ENCODE measurements at places on chromosomes 13 and 19.
A peak's percentile ranks its signal among the peaks of the same experiment; 100 is the strongest.

DNA sequence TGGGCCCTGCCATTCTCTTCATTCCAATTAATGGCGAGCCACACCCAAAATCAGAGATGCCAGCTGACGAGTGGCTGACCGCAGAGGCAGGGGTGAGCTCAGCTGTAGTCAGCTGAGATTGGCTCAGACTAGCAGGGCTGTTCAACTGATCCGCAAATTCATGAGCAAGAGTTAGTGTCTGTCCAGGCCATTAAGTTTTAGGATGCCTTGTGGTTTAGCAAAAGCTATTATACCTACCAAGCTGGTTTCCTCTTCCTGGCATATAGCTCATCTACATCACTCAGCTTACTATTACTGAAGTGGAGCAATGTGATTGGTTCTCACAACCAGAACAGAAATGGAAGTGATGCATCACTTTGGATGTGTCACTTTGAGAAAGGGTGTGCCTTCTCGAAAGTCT is 148.7 kb downstream of the NALCN start:
- no peaks in the 10 kb centered on the region for H3K36me3 ChIP-seq
- no peak overlapping the region for H3K27ac ChIP-seq
- DNase-seq: no peak

- H3K27ac ChIP-seq: no peak overlapping the region
- peaks cover 9% of the 10 kb centered on the region for H3K36me3 ChIP-seq
- no peaks in the 10 kb centered on the region for H3K4me1 ChIP-seq
- no peak overlapping the region for H3K4me3 ChIP-seq
- no peaks in the 10 kb centered on the region for H3K27me3 ChIP-seq
Measured at GRCh38 chr19:33467851-33468250, 53.7 kb downstream of the PEPD start.

DNA sequence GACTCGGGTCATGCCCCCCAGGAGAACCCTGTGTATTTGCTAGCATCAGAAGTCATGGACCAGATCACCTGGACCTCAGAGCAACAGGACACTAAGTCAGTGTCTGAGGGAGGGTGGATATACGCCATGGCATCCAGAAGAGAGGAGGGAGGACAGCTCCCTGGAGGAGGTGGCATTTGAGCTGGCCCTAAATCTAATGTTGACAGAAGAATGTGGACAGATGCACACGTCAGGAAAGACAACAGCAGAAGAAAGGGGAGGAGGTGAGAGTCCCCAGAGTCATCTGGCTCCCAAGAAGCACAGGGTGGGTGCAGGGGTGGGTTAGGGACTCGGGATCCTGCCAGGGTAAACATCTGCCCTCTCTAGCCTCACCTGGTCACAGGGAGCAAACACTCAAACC is 24.5 kb upstream of the CCNE1 start:
- no peak overlapping the region for H3K4me3 ChIP-seq
- H3K27ac ChIP-seq: no peak overlapping the region
- H3K4me1 ChIP-seq: no peaks in the 10 kb centered on the region
- no peak for DNase-seq
- H3K36me3 ChIP-seq: no peaks in the 10 kb centered on the region

DNA sequence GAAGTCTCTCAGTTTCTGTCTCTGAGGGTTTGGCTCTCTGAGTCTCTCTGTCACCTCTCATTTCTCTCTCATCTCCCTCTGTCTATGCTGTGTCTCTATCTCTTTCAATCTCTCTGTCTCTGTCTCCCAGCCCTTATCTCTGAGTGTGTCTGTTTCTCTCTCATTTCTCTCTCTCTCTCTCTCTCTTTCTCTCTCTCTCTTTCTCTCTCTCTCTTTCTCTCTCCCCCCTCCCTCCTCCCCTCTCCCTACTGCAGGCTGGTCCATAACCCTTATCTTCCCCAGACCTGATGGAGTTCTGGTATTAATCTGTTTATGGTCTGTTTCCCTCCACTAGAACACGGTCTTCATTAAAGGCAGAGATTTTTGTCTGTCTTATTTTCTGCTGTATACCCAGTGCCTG is 1.3 kb upstream of the PVR start:
- H3K4me3 ChIP-seq: no peak overlapping the region
- DNase-seq: no peak
- H3K27ac ChIP-seq: no peak overlapping the region
- H3K4me1 ChIP-seq: no peaks in the 10 kb centered on the region
- H3K27me3 ChIP-seq: peaks cover 9% of the 10 kb centered on the region

- H3K27me3 ChIP-seq: no peaks in the 10 kb centered on the region
- H3K36me3 ChIP-seq: no peaks in the 10 kb centered on the region
- DNase-seq: no peak
- no peak overlapping the region for H3K27ac ChIP-seq
- H3K4me3 ChIP-seq: no peak overlapping the region
Measured at GRCh38 chr13:23656637-23657371, 86.6 kb downstream of the TNFRSF19 start.

- H3K27me3 ChIP-seq: no peaks in the 10 kb centered on the region
- no peak overlapping the region for H3K4me3 ChIP-seq
- no peaks in the 10 kb centered on the region for H3K36me3 ChIP-seq
- no peak overlapping the region for H3K27ac ChIP-seq
Measured at GRCh38 chr13:60282186-60282585, 114.8 kb upstream of the TDRD3 start.

DNA sequence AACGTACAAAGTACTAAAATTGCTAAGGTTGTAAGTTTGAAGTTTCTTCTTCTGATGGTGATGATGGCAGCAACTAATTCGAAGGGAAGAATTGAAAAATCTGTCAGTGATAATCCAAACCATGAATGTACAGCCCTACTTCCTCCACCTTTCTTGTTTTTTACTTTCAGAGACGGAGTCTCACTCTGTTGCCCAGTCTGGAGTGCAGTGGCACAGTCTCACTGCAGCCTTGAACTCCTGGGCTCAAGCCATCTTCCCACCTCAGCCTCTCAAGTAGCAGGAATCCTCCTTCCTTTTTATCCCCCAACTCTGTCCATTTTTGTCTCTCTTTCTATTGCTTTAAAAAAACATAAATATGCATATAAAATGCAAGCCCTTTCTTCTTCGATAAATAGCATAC is 112.3 kb upstream of the SOX21 start:
- H3K4me1 ChIP-seq: no peaks in the 10 kb centered on the region
- no peaks in the 10 kb centered on the region for H3K27me3 ChIP-seq
- H3K36me3 ChIP-seq: no peaks in the 10 kb centered on the region
- H3K4me3 ChIP-seq: no peak overlapping the region

DNA sequence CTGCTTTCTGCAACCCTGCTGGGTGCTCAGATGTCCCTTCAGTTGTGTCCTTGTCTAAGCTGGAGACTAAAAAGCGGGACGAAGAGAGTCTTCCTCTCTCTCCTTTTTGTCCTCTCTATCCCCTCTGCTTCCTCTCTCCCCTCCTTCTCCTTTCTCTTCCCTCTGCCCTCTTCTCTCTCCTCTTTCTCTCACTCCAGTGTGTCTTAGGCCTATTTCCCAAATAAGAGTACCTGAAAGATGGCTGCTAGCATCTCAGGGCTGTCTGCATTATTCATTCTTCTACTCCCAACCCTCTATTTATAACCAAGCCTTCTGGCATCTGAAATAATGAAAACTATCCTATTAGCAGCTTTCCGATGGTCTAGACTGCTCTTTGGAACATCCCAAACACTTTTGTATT is 729.8 kb downstream of the UQCRFS1 start:
- H3K4me1 ChIP-seq: no peaks in the 10 kb centered on the region
- no peak for DNase-seq
- no peak overlapping the region for H3K4me3 ChIP-seq
- H3K27ac ChIP-seq: no peak overlapping the region
- no peaks in the 10 kb centered on the region for H3K36me3 ChIP-seq
- H3K27me3 ChIP-seq: no peaks in the 10 kb centered on the region

DNA sequence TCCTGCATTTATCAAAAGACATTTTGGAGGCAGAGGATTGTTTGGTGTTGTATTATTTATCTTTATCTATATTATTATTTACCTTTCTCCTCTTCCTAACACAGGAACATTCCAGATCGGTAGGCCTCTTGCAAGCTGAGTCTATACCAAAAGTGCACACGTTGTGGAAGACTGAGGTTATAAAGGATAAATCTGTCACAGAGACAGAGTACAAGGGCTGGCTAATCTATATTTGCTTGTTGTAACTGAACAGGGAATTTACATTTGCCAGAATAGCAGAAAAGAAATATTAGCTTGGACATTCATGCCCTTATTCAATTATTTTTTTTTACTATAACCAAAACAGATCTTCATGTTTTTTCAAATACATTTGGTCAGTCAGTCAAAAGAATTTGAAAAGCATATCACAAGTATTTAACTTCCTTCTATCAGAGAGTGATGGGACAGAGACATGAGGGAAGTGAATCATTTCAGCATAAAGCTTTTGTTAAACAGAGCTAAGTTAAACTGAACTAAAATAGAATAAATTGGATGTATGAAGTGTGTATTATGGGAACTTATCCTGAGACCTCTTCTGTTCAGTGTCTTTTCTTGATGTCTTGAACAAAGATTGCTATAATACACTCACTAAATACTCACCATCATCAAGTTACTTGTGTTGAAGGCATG is 352.5 kb downstream of the DNAJC15 start:
- no peaks in the 10 kb centered on the region for H3K27me3 ChIP-seq
- no peaks in the 10 kb centered on the region for H3K36me3 ChIP-seq
- no peak for DNase-seq
- H3K4me1 ChIP-seq: peaks cover 3% of the 10 kb centered on the region
- H3K4me3 ChIP-seq: no peak overlapping the region
- H3K27ac ChIP-seq: no peak overlapping the region

DNA sequence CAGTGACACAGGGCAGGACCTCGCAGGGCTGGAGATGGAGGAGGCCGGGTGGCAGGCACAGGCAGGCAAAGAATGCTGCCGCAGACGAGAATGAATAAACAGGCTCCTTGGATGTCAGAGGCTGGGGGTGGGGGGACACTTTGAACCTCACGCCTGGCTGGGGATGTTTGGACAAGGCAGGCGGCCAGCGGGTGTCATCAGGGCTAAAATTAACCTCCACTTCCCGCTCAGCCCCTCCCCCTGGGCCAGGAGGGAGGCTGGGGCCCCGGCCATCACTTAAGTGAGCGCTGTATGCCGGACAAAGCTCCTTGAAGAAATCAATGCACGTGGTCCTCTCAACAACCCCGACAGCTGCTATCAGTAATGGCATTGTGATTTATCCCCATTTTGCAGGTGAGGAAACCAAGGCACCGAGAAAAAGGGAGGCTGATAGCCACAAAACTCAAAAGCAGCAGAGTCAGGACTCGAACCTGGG is 10.3 kb upstream of the FUT5 start:
- H3K27me3 ChIP-seq: peaks cover 8% of the 10 kb centered on the region
- H3K4me1 ChIP-seq: no peaks in the 10 kb centered on the region
- no peak for DNase-seq
- no peak overlapping the region for H3K27ac ChIP-seq
- H3K4me3 ChIP-seq: no peak overlapping the region

DNA sequence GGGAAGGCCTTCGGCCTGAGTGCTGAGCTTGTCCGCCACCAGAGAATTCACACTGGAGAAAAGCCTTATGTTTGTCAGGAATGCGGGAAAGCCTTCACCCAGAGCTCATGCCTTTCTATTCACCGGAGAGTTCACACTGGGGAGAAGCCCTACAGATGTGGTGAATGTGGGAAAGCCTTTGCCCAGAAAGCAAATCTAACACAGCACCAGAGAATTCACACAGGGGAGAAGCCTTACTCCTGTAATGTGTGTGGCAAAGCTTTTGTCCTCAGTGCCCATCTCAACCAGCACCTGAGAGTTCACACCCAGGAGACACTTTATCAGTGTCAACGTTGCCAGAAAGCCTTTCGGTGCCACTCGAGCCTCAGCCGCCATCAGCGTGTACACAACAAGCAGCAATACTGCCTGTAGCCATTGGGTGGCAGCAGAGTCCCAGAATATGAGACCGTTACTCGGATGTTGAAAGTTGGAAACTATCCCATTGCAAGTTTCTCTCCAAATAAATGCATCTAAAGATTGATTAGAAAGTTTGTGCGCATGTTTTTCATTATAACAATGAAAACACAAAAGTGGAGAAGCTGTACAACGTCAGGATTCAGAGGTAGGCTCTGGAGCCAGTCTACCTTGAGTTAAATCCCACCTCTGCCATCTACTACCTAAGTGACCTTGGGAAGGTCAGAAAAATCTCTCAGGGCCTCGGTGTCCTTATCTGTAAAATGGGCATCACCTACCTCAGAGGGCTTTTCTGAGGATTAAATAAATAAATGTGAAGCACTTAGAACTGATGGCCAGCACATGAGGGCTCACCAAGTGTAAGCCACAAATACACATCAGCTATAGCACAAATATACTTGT is 21.1 kb downstream of the ZNF473 start:
- H3K36me3 ChIP-seq: peaks cover 46% of the 10 kb centered on the region
- no peak overlapping the region for H3K27ac ChIP-seq
- peaks cover 18% of the 10 kb centered on the region for H3K4me1 ChIP-seq
- peak; percentile 30 for DNase-seq
- H3K4me3 ChIP-seq: no peak overlapping the region

DNA sequence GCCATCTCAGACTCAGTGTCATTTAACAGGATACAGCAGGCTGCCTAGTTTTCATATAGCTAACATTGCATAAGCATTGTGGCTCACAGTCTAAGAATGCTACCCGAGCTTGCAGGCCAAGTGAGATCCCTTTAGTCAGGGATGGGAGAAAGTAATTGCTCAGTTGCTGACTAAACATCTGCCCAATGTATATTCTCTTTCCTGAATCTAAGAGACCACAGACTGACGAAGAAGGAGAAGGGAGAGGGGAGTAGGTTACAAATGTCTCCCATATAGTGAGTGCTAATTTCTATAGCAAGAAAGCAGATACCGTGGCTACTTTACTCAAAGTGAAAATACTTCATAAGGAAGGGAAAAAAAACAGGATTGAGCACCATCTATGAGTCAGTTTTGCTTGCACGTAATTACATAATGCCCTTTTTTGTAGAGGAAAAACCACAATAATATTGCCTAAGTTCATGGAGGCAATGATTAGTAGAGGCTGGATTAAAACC is 453.9 kb downstream of the COG6 start:
- H3K4me3 ChIP-seq: no peak overlapping the region
- no peaks in the 10 kb centered on the region for H3K36me3 ChIP-seq
- no peak overlapping the region for H3K27ac ChIP-seq
- DNase-seq: no peak

DNA sequence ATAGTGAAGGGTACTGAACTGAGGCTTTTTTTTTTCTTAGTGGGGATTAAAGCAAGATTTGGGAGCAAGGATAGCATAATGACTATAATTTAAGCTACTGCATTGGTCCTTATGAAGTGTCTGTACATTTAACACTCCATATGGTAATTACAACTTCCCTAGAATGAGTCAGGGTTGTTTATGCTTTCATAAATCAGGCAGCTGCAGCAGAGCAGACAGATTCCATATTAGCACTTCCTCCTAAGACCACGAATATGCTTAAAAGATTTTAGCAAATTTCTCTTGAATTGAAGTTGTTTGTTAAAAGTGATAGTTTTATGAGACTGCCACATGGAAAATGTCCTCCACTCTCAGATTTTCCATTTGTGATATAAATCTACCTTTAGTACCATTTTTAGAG is 401.1 kb upstream of the SPRY2 start:
- no peak for DNase-seq
- H3K27me3 ChIP-seq: no peaks in the 10 kb centered on the region
- no peaks in the 10 kb centered on the region for H3K4me1 ChIP-seq
- H3K27ac ChIP-seq: no peak overlapping the region

GRCh38 chr19:7665076-7665475 is 3.8 kb upstream of the RETN start:
- DNase-seq: no peak
- no peaks in the 10 kb centered on the region for H3K36me3 ChIP-seq
- H3K4me3 ChIP-seq: no peak overlapping the region
- H3K4me1 ChIP-seq: peaks cover under 1% of the 10 kb centered on the region
- H3K27ac ChIP-seq: no peak overlapping the region
- no peaks in the 10 kb centered on the region for H3K27me3 ChIP-seq
